Esophagus squamous epithelium (tissue), 5 donors: ENCODE measurements at places on chromosomes 13 and 19. TPM values are rescaled to one million over a fixed set of nuclear protein-coding genes. Genes with fewer than 3 reads are reported as not detected.

DNA sequence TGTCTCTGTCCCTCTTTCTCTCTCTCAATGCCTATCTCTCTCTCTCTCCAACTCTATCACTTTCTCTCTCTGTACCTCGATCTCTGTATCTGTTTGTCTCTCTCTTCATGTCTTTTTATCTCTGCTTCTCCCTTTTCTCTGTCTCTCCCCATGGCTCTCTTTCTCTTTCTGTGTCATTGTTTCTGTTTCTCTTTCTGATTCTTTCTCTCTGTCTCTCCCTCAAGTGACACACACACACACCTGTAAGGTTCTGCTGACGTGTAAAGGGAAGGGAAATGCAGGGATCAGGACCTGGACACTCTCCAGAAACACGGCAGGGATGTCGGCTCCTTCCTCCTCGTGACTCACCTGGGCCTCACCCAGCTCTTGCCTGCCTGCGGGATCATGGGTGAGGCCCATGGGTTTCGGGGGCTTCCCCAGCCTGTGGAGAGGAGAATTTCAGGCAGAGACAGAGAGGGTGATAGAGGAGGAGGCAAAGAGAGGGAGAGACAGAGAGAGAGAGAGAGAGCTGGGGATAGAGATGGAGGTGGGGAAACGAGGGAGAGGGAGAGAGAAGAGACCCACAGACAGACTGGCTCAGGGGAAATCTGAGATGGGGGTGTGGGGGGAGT, 5.4 kb upstream of the PLAUR start:
- no peak for DNase-seq

GRCh38 chr13:46575818-46576221, 22.9 kb downstream of the LRCH1 start:
- no peak for DNase-seq

- DNase-seq, result no peak
These were observed 973.3 kb upstream of the MIR17HG start for GRCh38 chr13:90374168-90374567.

KRTDAP gene
- total RNA-seq, result 656 TPM

DNA sequence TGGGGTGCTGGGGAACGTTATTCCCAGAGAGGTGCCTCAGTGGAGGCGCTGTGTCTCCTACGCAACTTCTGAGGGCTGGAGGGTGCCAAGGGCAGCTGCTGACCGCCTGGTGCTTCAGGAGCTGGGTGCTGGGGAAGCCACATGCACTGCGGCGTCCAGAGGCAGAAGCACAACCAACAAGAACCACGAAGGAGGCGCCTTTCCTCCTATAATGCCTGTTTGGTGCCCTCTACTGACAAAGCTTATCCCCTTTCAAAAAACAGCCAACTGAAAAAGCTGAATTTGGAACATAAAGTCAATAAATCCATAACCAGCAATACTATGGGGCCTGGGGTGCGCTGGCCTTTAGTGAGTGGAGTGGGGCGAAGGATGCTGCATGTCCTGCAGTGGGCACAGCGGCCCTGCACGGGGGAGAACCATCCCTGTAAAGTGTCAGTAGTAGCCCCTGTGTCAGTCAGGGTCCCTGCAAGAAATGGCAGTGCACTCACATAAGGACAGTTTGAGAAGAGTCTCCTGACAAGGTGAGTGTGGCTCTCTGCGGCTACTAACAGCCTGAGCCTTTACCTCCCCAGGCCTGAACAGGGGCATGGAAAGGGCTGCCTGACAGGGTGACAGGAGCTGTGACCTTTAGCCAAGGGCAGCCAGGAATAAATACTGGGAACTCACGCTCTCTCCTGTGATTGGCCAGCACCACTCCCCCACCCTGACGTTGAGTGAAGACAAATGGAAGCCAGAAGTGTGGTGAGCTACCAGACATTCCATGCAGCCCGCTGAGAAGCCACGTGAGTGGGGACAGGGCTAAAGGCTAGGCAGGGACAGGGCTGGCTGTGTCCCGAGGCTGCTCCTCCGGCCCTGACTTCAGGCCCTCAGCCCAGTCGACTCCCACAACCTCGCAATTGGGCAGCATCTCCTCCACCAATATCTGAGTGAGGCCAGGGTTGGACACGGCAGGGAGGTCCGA, 4.5 kb upstream of the B3GNT8 start:
- DNase-seq, result no peak

GRCh38 chr19:14345116-14345763, 36.0 kb upstream of the ADGRE5 start:
- no peak for DNase-seq

- no peak for DNase-seq
These were observed 83.1 kb downstream of the TNFSF13B start for GRCh38 chr13:108352599-108352998.

DNA sequence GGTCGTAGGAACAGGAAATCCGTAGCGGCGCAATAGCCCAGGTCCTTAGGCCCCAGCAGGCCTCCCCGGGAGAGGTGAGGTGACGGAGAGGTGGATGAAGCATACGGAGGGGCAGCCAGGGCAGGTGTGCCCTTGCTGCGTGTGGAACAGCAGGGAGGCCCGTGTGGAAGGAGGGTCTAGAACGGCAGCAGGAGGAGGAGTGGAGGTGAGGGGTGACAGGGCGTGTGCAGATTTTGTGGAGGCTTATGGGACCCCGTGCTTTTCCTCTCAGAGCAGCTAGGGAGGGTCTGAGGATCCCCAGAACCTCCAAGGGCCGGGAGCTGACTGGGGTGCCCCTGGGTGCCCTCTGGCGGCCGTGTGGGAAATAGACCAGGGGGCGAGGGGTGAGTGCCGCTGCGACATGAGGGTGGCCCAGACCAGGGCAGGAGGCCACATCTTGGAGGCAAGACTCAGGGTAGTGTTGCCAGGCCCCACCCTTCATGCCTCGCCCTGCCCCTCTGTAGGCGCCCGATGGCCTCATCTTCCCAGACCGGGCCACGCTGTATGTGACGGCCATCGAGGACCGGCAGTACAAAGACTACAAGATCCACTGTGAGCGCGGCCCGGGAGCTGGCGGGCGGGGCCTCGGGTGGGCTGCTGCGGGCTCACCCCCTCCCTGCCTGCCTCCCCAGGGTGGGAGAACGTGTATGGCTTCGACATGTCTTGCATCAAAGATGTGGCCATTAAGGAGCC, 5.0 kb upstream of the ADM5 start:
- no peak for DNase-seq

DNA sequence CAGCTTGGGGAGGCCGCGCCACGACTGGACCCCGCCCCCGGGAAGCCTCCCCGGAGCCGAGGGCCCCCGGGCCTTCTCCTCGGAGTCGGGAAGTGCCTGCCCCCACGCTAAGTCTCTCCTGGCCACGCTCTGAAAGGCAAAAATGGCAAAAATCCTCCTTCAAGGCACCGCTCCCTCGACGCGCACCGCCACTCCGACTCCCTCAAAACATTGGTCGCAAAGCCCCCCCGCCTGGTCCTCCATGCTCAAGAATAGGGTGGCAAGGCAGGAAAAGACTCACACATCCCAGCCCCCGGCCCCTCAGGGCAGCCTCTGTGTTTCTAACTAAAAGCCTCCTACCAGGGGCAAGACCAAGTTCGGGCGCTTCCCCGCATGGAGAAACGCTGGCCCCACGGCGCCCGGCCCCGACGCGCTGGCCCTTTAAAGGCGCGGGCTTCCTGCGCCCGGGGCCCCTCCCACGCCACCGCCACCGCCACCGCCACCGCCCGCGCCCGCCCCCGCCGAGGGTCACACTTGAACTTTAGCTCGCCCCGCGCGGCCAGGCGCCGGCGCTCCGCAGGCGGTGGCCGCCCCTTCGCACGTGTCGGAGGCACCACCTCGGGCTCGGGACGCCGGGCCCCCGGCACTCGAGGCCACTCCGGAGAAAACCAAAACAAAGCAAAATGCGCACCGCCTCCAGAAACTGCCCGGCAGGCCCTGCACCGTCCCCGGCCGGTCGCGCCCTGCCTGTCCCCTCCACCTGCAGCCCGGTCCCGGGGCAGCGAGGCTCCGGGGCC, 1.9 kb downstream of the FOXO1 start:
- DNase-seq, result no peak

- DNase-seq, result no peak
These were observed 111.9 kb downstream of the COL4A2 start for GRCh38 chr13:110418944-110419343.

AMER2 gene
- not detected for total RNA-seq

- DNase-seq, result no peak
These were observed 196.4 kb downstream of the SPRY2 start for GRCh38 chr13:80144493-80144892.

DNA sequence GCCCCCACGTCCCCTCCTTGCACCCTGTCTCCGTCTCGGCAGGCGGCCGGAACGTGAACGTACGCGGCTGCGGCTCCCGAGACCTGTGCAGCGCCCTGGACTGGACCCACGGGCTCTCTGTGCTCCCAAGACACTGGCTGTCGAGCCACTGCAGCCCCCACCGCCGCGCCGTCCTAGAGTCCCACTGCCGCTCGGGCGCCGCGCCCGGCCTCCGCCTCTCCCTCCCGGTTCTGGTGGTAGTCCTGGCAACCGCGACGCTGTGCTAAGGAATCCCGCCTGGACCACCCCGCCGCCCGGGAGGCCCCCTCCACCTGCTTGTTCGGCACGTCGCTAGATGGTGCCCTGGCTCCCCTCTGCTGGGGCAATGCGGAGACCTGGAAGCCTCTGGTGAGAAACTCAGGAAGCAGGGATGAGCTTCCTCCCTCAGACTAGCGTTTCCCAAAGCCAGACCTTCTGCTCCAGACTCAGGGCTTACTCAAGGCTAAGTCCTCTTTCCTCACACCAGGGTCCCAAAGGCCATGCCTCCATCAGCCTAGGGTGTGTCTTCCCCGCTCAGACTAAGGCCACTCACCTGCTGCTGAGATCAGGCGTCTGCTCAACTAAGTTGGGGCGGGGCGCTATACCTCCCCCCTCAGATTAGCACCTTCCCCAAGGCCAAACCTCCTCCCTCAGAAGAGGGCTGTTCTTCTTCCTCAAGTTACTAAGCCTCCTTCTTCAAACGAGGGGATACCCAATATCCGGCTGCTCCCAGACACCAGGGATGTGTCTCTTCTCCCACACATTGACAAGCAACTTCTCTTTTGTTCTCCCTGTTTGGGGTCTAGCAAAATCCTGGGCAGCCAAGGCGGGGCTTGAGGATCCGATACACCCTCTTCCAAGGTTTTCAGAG, 16.1 kb upstream of the IRGC start:
- DNase-seq, result no peak

KIR2DL3 gene
- total RNA-seq, result not detected

PIN1 gene
- total RNA-seq, result 77.1 TPM

- no peak for DNase-seq
These were observed 7.5 kb downstream of the ZNF835 start for GRCh38 chr19:56663931-56664500.

DNA sequence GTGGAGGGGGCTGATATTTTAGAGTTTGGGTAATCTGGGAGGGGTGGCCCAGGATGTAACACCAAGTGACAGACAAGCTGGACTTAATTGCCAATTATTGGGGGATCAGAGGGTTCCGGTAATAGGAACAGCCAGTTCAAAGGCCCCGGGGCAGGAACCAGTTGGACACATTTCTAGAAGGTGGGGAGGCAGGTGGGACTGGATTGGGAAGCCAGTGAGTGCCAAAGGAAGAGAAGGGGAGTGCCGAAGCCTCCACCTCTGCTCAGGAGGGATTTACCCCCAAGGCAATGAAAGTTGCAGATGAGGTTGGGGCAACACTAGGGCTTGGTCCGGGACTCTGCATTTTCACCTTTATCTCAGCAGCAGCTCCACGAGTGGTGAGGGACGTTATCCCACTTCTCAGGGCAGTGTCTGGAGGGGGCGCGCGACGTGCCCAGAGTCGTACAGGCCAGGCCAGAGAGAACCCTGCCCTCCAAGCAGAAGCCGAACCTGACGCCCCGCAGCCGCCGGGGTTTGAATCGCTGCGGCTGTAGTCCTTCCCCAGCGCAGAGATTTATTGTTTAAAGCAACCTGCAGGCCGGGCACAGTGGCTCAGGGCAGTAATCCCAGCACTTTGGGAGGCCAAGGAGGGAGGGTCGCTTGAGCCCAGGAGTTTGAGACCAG, 5.7 kb upstream of the JUND start:
- DNase-seq, result no peak

ZNF540 gene
- total RNA-seq, result 0.97 TPM

LAIR1 gene
- 1.3 TPM for total RNA-seq

DNA sequence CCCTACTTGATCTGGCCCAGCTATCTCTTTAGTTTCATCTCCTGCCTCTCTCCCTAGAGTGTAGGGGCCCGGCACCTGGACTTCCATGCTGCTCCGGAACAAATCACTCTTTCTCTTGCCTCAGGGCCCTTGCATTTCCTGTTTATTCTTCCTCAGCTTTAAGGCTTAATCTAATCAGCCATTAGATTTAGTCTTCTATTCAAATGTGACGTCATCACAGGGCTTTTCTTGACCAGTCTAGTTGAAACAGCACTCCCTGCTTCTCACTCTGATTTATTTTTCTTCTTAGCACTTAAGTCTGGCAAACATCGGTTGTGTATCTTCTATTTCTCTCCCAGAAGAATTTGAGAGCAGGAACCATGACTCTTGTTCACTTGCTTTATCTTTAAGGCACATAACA, 564.1 kb downstream of the EFNB2 start:
- DNase-seq, result no peak

DNA sequence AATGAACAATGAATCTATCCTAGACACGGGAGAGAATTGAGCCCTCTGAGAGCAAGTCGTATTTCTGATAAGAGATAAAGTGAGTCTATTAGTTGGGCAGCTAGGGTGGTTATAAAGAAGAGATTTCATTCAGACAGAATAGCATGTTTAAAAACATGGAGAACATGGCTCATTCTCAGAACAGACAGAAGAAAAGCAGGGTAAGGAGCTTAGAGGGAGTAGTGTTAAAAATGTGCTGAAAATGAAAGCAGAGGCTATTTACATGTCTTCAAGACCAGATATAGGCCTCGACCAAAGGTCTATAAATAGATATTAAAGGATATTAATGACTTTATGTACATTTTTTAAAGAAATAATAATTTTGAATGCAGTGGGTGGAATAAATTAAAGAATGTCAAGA, 149.5 kb downstream of the SLITRK1 start:
- DNase-seq, result no peak

DNA sequence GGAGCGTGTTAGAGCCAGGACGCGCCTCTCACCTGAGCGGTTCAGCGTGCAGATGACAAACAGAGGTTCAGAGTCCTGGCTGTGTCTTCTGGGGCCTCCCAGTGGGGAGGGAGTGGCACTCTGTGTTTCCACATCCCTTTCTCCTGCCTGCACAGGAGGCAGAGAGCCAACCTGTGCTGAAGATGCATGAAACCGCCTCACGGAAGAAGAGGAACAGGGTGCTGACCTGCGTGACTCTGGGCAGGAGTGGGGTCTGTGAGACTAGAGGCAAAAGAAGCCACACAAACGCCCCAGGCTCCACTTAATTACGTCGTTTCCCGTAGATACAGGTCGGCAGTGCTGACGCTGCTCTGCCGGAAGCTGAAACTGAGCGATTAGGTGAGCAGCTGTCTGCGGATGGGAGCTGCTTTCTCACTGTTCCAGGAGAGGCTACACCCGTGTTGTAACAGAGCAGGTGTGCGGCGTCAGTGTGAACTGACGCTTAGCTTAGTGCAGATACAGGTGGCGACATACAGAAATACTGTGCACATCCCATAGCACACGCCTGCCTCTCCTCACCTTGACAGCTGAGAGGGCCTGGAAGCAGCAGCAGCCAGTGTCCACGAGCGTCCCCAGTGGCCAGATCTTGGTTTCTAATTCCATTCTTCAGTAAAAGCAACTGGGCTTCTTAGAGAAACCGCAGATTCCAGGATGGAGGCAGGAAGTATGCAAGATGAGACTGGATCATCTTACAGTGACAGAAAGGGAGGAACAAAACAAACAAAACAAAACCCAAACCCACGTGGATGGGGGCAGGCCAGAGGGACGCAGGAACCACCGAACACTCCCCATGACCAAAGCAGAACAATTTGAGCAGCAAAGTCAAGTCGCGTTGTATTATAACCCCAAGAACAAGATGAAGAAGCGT, 37.7 kb upstream of the MCF2L start:
- no peak for DNase-seq

CADM4 gene
- 10.9 TPM for total RNA-seq

GRCh38 chr13:43414111-43414510, 372.7 kb downstream of the ENOX1 start:
- DNase-seq, result no peak
